ENCODE measurements at places on chromosomes 2 and 18. TPM values are rescaled to one million over a fixed set of nuclear protein-coding genes. Genes with fewer than 3 reads are reported as not detected.

The MYOM1 gene
- 1.4 TPM for total RNA-seq

The CD8A gene
- 0.54 TPM for total RNA-seq

The RIT2 gene
- total RNA-seq = not detected

The FRZB gene
- total RNA-seq = 32.9 TPM

The GALNT13 gene
- total RNA-seq = 7.4 TPM

The ESPNL gene
- 0.40 TPM for total RNA-seq

DNA sequence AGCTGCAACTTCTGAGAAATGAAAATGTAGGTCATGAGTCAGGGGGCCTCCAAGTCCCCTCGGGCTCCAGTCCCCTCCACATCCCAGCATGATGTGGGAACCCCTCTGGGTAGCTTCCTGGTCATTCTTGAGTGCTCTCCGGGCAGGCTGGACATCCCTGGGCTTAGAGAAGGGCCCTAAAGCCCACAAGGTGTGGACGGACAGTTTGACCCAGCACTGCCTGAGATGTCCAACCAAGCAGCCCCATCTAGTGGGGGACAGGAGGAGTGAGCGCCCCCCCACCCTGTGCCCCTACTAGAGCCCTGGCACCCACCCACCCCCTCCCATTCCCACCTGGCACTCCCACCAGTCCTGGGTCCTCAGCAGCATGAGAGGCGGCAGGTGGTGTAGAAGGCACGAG, 46.0 kb downstream of the CYP27C1 start:
- DNase-seq = no peak

DNA sequence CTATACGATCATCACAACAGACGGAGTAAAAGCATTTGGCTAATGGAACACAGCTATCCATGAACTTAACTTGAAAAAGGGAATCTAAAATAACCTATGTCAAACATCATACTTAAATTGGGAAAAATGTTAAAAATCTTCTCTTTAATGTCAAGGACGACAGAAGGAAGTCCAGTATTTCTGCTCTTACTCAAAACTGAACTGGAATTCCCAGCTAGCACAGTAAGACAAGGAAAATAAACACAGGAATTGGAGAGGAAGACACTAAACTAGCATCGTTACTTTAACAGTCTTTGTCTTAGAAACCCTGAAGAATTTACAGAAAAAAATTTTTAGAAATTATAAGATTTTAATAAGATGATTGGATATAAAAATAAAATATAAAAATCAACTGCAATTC, 112.6 kb downstream of the HDAC4 start:
- no peak for DNase-seq

DNA sequence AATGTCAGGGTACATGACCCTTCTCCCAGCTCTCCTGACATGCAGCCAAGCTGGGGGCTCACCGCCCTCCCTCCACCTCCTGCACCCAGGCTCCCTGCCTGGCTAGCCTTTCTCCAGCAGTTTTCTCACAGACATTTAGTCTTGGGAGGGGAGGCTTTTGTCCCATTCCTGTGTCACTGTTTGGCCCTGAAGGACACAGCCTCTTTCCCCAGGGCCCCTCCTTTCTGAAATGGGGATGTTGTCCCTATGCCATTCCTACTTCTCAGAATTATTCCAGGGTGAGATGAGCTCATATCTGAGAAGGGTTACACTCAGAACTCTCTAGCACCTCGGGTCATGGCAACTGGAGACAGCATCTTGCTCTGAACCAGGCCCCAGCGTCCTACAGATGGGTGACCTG, 47.3 kb upstream of the MRPL33 start:
- no peak for DNase-seq

DNA sequence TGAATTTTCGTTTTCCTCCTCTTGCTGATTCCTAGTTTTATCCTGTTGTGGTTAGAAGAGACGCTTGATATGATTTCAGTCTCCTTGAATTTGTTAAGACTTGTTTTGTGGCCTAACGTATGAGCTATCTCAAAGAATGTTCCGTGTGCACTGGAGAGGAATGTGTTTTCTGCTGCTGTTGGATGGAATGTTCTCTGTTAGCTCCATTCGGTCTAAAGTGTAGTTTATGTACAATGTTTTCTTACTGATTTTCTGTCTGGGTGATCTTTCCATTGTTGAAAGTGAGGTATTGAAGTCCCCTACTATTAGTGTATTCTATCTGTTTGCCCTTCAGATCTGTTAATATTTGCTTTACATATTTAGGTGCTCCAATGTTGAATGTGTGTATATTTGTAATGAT, 25.9 kb downstream of the COLEC11 start:
- DNase-seq = no peak

DNA sequence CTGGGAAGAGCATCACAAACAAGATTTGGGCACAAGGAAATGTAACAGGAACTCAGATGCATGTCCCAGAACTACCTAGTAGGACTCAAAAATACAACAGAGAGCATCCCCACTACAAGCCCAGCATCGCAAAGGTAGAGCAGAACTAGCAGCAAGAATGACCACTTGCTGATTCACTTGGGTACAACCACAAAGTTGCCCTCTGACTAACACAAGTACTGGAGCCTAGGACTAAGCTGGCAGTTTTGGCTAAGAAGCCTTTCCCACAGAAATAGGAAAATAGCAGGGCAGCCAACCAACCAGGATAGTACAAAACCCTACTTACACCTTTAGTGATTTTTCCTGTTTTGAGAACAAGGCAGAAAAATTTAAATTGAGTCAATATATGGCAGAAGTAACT, 193.8 kb downstream of the PAX3 start:
- no peak for DNase-seq

DNA sequence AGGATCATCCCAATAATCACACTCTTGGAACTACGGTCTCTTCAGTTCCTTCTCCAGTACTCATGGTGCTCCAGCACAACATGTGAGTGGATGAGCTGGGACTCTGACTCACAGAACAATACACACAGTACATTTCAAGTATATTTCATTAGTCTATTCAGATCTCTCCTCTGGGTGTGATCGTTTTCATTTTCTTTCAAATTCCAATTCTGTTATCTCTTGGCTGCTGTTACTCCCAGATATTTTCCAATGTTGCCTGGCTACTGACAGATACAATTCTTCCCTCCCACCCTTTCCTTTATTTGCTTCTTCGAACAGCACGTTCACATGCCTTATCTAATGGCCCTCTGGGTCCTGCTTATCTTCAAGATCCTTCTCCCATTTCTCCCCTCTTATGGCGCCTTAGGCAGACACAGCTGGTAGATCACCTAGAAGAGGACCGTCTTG, 216.0 kb downstream of the ACKR3 start:
- no peak for DNase-seq

DNA sequence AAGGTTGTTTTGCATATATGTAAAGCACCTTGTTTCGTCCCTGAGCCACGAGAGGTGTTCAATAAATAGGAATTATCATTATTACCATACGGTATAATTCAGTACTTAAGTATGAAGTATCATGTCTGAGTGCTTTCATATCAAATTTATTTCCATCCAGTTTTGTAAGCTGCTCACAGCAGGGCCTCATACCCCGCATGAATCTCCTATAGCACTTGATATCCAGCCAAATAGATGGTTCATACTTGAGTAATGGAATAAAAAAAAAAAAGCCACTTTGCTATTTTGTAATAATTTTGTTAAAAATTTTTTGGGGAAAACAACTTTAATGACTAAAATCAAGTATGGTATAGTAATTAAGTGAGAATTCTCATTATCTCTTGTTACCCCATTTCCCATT, 160.8 kb upstream of the NOSTRIN start:
- DNase-seq = no peak

- no peak for DNase-seq
Measured at GRCh38 chr2:30235859-30236535, 4.7 kb downstream of the LBH start.

DNA sequence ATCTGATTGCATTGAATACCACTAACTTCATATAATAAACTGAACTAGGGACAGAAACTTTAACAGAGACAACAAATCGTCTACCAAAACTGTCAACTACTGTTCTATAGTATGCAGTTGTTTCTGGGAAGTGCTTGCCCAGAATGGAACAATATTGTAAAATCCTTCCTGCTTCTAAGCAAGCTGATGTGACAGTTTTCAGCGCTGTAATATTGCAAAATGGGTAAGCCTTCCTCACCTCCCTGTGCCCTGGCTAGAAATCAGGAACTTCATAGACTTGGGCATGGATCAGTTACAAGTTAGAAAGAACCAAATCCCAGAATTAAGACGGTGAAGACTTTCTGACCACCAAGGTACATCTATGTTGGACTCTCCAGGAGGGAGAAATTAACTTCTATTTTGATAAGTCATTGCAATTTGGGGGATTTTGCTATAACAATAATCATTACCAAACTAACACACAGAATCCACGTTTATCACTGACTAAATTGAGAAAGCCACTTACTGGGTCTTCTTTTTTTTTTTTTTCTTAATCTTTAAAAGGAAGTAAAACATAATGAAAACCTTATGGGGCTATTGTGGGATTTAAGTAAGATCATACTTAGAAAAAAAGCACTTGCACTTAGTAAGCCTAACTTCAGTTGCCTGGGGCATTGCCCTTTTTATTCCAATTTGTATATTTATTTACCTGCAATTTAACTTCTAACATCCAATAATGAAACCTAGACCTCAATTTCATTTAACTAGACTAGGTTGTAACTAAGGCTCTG, 261.5 kb downstream of the TRIB2 start:
- DNase-seq = no peak

- no peak for DNase-seq
Measured at GRCh38 chr18:37663446-37663845, 97.8 kb upstream of the CELF4 start.

Measured in neural crest cell (in vitro differentiated cells).